ENCODE measurements at places on chromosomes 2 and 18. TPM values are rescaled to one million over a fixed set of nuclear protein-coding genes. Genes with fewer than 3 reads are reported as not detected.

Gene DSG1
- total RNA-seq, result 0.72 TPM

Gene MYL1
- total RNA-seq, result not detected

Gene TANC1
- 22.6 TPM for total RNA-seq

Gene ADGRF3
- not detected for total RNA-seq

Gene PDE11A
- 0.48 TPM for total RNA-seq

Gene GAREM2
- total RNA-seq, result 0.72 TPM

Gene KLHL30
- 0.85 TPM for total RNA-seq
